GM23338 (cell line): ENCODE measurements at places on chromosomes 5 and 9. TPM values are rescaled to one million over a fixed set of nuclear protein-coding genes. Genes with fewer than 3 reads are reported as not detected.

DNA sequence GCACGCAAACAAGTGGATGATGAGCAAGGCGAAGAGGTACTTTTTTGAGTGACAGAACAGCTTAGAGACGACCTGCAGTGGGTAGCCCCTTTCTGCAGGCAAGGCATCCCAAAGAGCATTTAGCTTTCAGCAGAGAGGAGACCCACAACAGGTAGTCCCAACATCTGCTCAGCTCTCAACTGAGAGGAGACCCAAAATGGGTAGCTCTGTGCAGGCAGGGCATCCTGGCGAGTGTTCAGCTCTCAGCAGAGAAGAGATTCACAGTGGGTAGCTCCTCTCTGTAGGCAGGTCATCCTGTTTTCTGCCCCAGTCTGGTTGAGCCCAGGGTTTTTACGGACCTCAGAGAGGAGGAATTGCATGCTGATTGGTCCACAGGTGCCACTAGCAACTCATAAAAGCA is 2396.1 kb upstream of the C9orf72 start:
- no peak for DNase-seq

DNA sequence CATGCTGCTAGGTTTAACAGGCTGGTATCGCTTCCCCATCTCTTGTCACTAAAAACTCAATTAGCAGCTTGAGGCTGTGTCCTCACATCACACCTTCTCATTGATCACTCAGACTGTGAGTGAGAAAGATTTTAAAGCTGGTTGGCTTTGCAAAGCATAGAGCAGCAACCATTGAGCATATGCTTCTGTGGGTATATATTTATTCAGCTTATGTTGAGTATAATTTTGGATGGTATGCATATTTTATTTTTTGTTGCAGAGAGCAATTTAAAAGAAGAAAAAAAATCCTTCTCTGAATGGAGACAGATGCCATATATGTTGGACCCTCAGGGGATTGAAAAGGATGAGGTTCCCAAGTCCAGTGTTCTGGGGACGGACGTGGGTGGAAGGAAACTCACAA is 162.6 kb downstream of the TRIM32 start:
- no peak for DNase-seq

- peak; percentile 69 for DNase-seq
Observed at GRCh38 chr9:131276094-131276888, at the start of gene FAM78A. TSS of gene FAM78A (minus strand) at chr9:131276510. CDS start at chr9:131276179, 331 bp downstream.

GRCh38 chr5:149545327-149545726 is 5.9 kb downstream of the CSNK1A1 start:
- no peak for DNase-seq

- no peak for DNase-seq
Observed at GRCh38 chr9:89023740-89024139, 32.5 kb downstream of the S1PR3 start.

- peak; percentile 63 for DNase-seq
Observed at GRCh38 chr5:1737790-1738405, 61.7 kb downstream of the MRPL36 start.

GRCh38 chr9:77764894-77765780 is 117.0 kb upstream of the GNA14 start:
- peak; percentile 68 for DNase-seq

- no peak for DNase-seq
Observed at GRCh38 chr9:37218800-37219425, 98.5 kb downstream of the ZCCHC7 start.

DNA sequence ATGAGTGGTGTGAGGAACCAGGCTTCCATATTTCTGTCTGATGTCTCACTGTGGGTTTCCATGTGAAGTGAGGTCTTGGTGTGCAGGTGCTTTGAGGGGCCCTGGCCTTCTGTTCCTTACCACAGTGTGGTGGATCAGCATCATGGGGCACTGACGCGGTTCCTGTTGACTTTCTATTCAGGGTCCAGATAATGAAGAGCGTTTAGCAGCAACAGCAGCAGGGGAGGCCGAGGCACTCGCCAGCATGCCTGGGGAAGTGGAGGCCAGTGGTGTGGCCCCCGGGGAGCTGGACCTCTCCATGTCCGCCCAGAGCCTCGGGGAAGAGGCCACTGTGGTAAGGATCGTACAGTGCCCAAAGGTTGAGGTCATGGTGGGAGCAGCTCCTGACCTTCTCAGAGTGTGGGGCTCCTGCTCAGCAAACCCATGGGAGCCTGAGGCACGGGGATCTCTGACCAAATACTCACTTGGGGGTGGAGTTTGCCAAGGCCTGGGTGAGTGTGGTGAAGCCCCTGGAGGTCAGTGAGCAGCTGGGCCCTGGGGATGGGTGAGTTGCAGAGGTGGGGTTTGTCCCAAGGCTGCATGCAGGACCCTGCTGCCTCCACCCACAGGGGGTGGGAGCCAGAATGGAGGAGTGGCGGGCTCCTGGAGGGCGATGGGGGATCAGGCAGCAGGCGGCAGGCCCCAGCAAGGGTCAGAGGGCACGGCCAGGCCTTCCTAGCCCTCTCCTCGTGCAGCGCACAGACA is 61.2 kb downstream of the COL15A1 start:
- DNase-seq: no peak

DNA sequence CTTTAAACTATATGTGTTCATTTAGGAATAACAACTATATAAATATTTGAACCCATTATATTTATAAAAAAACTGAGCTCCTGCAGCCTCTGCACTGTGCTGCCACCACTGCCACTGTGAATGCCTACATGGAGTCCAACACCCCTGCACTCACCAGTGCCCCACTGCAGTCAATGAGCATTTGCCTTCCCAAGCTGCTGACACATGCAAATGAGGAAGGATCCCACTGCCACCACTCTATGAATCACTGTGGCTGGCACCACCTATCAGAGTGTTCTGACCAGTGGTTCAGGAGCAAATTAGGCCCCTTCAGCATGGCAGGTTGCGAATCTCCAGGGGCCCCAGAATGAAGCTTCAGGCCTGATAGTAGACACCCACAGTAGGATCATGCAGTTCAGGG is 9.1 kb downstream of the IFNA5 start:
- no peak for DNase-seq

DNA sequence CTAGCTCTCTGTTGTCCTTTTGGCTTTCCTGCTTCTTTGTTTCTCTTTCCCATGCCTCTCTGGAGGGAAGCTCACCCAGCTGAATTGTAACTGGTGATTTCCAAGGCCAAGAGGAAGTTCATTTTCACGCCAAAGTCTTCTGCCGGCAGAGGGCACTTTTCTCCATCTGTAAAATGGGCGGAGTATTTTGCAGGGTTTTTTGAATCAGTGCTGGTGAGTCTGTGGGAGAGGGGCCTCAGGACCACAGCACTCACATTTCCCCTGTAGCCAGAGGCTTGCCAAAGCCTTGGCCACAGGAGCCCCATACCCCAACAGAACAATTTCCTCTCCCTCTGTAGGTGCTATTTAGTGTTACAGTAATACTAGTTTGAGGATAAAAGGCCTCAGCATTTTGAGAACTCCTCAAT is 42.3 kb upstream of the MATR3 start:
- no peak for DNase-seq

- no peak for DNase-seq
Observed at GRCh38 chr5:16937503-16938161, 1.5 kb upstream of the MYO10 start.

- DNase-seq: no peak
Observed at GRCh38 chr9:136674786-136675349, 12.2 kb downstream of the EGFL7 start.

GRCh38 chr9:86667307-86667706 is 280.0 kb downstream of the GAS1 start:
- no peak for DNase-seq

GRCh38 chr9:87610200-87611155 is 112.8 kb downstream of the DAPK1 start:
- no peak for DNase-seq

GRCh38 chr9:34611811-34612787 is at the start of gene RPP25L:
TSS of gene RPP25L (minus strand) at chr9:34612097. CDS start at chr9:34611296, 801 bp downstream.
- peak; percentile 91 for DNase-seq

DNA sequence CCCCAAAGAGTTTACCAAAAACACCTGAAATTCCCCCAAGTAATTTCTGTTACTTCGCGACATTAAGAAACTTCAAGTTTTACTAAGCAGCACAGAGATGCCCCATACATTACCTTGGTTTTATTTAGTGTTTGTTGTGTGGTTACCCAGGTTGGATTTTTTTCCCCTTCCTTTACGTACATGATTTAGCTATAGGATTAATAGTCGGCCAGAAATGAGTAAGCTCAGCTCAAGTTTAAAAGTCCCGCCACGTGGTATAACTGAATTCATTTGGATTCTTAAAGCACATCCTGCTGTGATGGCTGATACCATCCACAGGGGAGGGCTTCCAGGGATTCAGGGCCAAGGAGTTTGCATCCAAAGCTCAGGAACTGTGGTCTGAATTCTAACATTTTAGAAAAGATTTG is 75.9 kb downstream of the DAP start:
- no peak for DNase-seq

GRCh38 chr9:71941060-71941568 is 29.7 kb downstream of the C9orf85 start:
- DNase-seq: no peak

GRCh38 chr9:94780516-94780950 is 54.0 kb downstream of the AOPEP start:
- DNase-seq: no peak

- DNase-seq: no peak
Observed at GRCh38 chr5:124551939-124552279, 194.5 kb downstream of the ZNF608 start.

DNA sequence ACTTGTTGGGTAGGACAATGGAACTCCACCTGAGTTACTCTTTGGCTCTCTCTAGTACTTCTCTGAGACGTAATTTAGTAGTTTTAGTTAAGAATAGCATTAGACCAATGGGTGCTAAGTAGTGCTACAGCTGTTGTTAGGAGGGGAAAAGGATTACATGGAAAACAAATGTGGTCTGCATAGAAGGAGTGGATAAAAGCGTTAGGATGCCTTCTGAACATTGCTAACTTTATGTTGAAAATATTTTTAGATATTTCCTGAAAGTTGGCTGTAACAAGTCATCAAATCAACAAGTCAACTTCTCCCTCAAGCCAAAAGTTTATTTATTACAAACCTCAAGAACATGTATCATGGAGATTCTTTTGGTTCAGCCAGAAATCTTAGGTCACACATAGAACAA is 409.5 kb upstream of the MEF2C start:
- no peak for DNase-seq

DNA sequence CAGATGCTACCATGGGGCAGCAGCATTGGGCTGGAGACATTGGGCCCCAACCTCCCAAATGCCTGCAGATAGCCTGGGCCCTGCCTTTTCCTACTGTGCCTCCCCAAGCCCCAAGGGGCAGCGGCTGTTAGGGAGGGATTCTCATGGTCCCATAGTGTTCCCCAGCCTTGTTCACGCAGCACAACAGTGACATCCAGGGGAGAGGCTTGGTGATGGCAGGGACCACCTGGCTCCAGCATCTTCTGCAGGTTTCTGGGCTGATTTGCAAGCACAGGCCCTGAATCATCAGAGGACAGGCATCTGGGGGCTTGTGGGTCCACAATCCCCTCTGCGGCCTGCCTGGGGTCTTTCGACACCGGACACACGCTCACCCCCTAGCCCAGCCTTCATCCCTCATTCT is 354.6 kb downstream of the SLIT3 start:
- peak; percentile 75 for DNase-seq

GRCh38 chr9:108441251-108441650 is 414.5 kb downstream of the ACTL7B start:
- DNase-seq: no peak

DNA sequence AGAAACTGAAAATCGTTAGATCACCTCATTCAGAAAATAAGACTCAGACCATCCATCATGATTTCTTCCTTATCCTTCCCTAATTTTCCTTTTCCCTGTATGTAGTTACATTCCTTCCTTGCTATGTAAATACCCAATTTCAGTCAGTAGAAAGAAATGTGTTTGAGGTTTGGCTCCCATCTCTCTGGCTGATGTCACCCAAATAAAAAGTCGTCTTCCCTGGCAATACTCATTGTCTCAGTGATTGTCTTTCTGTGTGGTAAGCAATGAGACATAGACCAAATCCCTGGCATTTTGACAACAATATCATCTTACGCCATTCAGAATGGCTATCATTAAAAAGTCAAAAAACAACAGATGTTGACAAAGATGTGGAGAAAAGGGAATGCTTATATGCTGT is 303.9 kb upstream of the EDIL3 start:
- DNase-seq: no peak

DNA sequence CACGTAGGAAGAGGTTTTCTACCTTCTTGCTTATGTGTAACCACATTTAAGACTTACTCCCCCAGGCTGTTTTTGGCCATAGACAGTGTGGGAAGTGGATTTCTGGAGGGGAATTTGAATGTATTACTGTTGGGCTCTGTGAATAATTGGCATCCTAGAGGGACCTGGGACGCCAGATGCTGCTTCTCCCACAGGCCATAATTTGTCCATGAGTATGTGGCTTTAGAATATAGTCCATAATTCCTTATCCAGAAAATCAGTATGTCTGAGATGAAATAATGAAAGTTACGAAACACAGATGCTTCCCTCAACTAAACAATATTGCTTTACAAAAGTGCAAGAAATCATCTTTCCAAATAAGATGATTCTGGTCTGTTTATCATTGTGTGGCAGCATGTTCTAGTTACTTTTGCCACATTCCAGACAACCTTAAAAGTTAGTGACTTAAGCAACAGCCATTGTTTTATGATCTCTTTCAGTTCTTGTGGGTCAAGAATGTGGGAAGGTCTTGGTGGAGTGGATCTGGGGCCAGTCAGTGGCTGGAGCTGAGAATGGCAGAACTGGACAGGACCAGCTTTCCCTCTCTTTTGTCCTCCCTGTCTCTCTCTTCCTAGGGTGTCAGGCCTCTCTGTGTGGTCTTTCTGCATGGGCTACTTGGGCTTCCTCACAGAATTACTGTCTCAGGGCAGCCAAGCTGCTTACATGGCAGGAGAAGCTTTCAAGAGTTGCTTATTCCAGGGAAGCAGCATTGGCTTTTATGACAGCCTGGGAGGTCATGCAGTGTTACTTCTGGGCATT is 79.4 kb downstream of the FBXL7 start:
- DNase-seq: no peak

DNA sequence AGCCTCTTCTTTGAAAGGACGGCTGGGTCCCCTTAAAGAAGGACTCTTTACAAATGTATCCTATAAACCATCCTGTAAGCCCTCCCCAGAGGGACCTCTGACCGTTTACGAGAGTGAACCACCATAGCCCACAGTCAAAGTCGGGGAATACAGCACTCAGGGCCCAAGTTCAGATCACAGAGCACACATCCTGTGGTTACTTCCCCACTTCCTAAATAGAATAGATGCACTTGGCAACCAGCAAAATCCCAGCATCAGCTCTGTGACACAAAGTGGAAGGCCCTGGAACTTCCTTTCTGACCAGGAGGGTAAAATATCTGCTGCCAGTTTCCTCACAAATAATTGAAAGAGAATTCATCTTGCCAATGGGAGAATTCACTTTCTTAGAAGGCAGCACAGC is 6.9 kb upstream of the IGFBPL1 start:
- DNase-seq: no peak

DNA sequence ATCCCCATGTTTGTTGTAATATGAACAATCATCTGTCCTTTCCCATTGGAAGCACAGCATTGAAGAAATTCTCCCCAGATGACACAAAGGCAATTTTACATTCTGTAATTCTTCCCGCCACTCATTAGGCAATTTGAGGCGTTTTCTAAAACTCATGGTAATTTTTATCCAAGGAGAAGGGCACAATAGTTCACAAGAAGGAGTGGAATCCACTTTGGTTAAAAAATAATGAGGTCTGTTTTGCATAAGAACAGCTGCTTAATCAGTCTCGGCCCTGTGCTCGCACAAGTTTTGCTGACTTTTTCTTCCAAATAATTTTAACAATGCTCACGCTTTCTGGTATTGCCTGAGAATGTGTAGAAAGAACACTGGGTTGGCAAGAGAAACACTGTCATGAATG is 94.0 kb downstream of the CAVIN4 start:
- peak; percentile 5 for DNase-seq

The PLAC8L1 gene
- total RNA-seq: not detected in 2 replicates

The TMEM174 gene
- not detected in 2 replicates for total RNA-seq

The TMEM252 gene
- not detected in 2 replicates for total RNA-seq

The SOHLH1 gene
- 0.21 TPM in 1 of 2 replicates, not detected in the other for total RNA-seq

The NMUR2 gene
- total RNA-seq: not detected in 2 replicates

The ERAP2 gene
- not detected in 2 replicates for total RNA-seq
